ENCODE measurements at places on chromosomes 6 and 20.

DNA sequence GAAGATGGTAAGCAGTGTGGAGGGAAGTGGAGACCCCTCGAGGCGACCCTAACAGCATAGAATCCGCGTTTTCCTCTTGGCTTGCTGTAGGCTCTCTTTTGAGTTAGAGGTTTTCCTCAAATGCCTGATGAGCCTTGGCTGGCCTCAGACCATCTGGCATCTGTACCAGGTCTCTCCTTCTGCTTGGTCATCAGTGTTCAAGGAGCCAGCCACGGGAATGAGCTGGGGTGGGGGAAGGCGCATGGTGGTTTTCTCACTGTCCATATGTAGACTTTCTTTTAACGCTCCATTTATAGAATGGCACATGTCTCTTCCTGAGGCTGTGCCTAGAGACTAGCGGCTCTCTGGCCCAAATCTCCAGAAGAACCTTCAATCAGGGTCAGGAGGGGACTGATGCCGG, 8.1 kb upstream of the GUCA1A start:
- no peak for DNase-seq

DNA sequence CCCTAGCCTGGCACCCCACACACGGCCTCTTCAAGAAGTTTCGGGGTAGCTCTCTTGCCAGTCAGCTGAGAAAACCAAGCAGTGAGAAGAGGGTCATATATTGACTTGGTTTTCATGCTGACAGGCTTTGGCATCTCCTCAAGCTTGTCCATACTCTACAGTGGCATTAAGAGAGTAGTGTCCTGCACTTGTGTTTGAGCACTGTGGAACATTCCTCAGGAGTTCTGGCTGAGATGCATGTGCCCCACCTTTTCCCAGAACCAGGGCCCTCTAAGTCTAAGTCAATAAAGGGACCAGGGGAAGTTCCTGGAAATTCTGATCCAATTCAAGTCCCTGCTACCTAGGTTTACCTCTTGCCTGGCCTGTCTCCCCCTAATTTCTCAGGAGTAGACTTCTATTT, 544.1 kb upstream of the FLRT3 start:
- DNase-seq, result no peak

- no peak for DNase-seq
Observed at GRCh38 chr6:20658053-20658452, 123.8 kb downstream of the CDKAL1 start.

GRCh38 chr6:170365593-170365992, 59.0 kb downstream of the FAM120B start:
- no peak for DNase-seq

- no peak for DNase-seq
Observed at GRCh38 chr6:73746787-73747186, 50.8 kb downstream of the CD109 start.

- DNase-seq, result no peak
Observed at GRCh38 chr6:90701926-90702325, 115.1 kb upstream of the MAP3K7 start.

DNA sequence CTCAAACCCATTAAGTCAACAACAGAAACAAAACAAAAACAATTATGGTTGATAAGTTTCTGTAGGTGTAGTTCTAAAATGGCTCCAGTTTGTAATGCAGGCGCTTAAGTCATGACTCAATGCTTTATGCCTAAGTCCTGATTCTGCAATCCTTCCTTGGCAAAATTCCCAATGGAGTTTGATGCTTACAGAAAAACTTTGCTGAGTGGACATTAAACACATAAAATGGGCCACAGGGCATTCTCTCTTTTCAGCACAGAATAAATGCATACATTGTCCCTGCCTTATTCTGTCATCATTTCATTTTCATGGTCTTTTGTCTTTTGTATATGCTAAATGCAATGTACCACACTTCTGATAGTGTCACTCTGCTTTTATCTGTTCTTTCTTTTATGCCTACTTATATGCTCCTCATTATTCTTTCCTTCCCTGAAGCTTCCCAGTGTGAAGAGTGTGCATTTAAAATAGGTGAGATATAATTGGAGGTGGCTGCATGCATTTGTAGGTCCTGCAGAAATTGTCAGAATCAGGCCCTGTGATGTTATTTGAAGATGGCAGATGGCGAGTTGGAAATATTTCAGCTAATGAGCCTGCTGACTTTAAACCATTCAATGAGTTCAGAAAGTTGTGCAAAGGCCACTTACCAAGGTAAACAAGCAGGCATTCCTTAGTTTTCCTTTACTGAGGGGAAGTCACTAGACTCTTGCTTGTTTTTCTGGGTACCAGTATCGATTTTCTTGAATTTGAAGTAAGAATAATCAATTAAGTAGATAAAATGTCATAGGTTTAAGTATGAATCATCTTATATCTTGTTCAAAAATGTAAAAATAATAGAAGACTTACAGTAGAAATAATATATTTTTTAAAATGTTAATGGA, 313.1 kb downstream of the TRDN start:
- DNase-seq, result no peak

- DNase-seq, result no peak
Observed at GRCh38 chr6:74458536-74458935, 747.3 kb downstream of the COL12A1 start.

DNA sequence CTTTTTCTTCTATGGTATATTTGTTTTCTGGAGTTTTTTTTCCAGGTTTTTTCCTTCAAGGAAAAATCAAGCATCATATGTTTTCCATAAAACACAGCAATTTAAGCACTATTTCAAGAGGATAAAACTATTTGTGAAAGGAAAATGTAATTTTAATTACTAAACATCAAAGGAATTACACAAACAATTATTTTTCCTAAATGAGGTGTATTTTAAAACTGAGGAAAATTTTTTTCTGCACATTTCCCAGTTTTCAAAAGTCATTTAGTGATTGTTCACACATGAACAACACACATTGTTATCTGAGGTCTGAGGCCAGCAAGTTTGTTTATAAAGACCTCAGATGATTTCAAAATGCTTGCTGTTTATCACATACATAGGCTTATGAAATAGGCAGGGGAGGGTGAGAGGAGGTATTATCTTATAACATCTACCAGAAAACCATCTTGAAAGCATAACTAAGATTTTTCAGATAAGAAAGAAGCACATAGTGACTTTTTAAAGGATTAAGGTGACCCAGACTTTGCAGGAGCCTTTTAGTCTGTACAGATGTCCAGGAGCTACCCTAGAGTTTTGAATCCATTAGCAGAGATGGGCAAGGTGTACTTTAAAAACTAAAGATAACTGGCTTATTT, 381.6 kb downstream of the GJA1 start:
- DNase-seq, result no peak

DNA sequence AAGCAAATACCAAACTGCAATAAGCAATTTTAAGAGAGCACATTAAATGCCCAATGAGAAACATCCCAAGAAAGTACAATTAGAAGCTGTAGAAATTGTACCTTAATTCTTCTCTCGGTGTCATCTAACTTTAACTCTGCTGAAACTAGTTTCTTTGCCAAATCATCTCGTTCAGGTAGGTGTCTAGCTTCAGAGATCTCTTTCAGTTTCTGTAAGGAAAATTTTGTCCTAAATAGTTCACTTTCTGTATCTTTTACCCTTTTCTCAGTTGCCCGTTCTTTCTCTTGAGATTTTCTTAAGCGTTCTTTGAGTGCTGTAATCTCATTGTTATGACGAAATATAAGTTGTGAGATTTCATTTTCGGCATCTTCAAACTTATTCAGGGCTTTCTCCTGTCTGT, 24.1 kb downstream of the LCA5 start:
- no peak for DNase-seq

- DNase-seq, result no peak
Observed at GRCh38 chr6:170107606-170108222, 183.2 kb downstream of the DLL1 start.

GRCh38 chr6:93017213-93017612, 402.1 kb downstream of the EPHA7 start:
- DNase-seq, result no peak

GRCh38 chr6:72616406-72617015, 5.4 kb upstream of the KCNQ5 start:
- peak; percentile 25 for DNase-seq

DNA sequence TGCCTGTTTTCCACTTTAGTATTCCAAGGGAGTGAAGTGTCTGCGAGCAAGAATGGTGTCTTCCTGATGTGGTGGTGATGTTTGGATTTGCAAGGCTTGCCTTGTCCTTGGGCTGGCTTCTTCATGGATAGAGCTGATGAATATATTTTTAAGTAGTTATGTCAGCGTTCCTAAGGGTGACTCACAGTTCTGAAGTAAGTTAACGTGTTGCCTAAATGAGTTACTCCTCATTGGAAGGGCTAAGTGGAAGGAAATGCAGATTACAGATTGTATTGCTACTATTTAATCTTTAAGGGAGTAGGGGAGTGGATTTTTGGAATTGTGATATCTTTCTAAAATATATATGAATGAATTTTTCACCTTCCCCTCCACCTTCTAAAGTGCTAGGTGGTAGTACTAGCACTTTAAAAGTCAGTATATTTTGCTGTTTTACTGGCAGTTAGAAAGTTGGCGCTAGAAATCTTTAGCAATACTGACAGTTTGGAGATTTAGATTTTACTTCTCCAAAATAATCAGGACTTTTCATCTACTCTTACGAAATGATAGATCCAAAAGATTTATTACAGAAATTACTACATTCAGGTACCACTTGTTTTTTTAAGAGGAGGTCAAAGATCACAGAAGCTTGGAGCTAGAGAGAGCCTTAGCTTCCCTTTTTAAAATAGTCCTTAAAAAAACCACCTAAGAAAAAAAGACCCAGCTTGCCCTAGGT, 197.4 kb downstream of the JARID2 start:
- DNase-seq, result no peak

- DNase-seq, result no peak
Observed at GRCh38 chr6:107977283-107977682, 19.3 kb upstream of the SEC63 start.

- DNase-seq, result no peak
Observed at GRCh38 chr6:131917763-131918649, 33.2 kb downstream of the CCN2 start.

DNA sequence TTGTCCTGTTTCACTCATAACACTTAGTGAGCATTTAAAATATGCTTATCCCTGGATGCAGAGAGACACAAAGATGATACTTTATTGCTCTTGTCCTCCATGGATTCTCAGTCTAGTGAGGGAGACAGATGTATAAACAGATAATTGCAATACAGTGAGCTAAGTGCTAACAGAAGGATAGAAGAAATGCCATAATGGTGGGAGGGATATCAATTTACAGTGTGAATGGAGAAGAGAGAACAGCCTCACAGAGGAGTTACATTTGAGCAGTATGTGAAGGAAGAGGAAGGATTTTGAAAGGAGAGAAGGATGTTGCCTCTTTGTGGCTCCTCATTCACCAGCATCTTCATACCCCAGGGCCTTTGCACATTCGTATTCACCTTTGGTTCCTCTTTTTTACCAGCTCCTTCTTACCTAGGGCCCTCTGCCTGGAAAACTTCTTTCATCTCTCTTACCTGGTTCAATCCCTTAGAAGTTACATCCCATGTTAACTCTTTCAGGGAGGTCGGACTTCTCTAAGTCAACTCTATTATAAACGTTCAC, 341.7 kb downstream of the PRL start:
- no peak for DNase-seq

GRCh38 chr20:47956268-47956995, 171.2 kb upstream of the SULF2 start:
- no peak for DNase-seq

GRCh38 chr6:84771756-84772356, 7.5 kb upstream of the TBX18 start:
- DNase-seq, result no peak

DNA sequence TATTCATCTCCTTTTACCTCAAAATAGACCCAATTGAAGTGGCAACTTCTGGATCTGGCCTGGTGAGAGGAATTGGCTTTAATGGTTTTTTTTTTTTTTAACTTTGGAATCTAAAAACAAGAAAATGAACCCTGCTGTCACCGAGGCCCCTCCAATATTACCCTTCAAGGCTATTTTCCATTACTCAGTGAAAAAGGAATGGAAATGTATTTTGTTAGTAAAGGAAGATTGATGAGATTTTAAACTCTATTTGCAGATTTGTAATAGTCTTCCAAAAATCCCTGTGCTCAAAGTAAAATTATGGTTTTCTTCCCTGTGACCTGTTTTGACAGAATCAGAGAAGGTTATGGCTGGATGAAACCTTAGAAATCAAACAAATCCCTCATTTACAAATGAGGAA, 102.9 kb downstream of the TMEM170B start:
- no peak for DNase-seq

DNA sequence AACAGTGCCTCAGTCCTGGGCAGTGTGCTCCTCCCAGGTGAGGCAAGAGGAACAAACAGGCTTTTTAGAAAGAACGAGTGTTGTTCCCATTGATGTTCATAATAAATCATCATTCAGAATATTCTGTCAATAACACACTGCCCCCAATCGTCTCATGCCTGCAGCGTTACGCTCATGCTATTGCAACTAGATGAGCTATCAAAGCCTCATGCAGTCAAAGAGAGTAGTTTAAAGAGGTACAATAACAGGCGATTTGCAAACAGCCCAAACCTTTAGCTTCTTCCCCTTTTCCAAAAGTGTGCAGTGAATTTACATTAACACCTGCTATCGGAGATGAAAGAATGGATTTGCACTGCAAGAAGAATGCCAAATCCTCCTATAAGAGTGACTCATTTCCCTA, 1164.7 kb upstream of the MAP3K7 start:
- DNase-seq, result no peak

DNA sequence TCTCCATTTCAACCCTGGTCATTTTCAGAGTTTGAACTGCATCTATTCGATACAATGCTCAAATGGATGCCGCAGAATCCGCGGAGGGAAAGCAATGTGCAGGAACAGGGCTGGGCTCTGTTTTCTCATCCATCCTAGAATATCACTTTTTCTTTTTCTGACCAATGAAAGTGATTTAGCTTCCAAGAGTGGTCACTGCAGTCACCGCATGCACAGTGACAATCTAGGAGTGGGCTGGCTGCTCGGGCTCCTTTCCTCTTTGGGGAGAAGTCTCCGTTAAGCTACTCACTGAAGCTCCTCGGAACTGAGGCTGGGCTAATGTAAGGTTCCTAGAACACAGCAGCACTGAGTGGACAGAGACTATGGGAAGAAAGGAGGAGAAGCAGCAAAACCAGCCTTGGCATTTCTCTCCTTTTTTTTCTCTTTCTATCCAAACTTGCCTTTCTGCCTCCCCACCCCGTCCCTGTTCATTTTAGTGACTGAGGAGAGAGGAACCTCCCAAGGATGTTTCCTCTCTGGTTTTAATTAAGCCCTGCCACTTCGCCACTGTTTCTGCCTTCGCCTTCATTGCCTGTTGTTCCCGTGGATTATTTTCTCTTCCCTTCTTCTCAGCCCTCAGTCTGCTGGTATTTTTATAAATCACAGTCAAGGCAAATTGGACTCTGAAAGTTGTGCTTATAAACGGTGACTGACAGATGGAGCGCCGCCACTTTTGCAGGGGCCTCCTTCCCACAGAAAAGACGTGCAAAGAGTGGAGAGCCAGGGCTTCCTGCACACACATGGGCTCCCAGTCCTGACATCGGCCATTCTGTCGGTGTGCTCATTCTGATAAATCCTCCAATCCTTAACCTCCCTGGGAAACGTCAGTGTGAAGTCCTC, 41.1 kb downstream of the RAMACL start:
- no peak for DNase-seq

DNA sequence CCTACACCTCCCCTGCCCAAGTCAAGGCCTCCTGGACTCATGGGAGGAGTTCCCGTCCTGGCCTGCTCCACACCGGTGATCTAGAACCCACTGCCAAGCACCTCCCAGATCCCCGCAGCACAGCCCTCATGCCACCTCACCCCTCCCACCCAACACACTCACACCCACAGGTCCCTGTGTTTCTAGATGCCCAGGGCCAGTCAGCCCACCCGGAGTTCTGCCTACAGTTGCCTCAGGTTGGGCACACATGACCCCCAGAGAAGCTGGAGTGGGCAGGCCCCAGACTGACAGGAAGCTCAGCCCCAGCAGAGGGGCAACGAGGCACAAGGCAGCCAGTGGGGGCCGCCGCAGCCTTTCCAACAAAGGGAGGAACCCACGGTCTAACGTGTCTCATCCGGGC, 29.6 kb downstream of the RRBP1 start:
- no peak for DNase-seq
